Hematopoietic multipotent progenitor cell treated with erythropoietin and hydrocortisone succinate and interleukin-3 and kit ligand, for 6 days (in vitro differentiated cells): ENCODE measurements at places on chromosomes 2 and 18.

DNA sequence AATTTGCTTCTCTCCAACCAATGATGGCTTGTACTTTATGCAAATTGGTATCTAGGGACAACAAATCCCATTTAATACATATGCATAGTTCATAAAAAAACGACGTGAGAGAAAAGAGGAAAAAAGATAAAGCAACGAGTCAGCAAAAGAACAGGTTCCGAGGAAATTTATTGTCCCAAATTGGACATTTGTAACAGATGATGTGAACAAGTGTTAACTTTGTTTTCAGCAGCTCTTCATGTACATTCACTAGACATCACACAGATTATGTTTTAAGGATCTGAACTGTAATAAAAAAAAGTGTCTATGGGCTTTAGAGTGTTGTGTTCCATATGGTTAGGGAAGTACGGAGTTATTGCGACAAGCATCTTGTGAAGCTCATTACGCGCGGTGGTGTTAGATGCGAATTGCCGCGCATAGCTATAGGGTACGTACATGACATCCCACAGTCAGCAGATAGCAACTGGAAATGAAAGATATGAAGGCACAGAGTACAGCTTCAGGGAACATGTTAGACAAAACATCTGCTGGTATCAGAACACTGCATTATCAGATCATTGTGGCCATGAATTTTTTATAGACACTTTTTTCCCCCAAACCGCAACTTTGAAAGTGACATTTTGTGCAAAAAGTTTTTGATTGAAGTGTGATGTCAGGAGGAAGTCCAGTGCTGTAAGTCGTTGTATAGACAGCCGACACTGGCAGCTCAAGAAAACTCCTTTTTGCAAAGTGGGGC, 1073.1 kb upstream of the FANCL start:
- peak; percentile 68 for DNase-seq

DNA sequence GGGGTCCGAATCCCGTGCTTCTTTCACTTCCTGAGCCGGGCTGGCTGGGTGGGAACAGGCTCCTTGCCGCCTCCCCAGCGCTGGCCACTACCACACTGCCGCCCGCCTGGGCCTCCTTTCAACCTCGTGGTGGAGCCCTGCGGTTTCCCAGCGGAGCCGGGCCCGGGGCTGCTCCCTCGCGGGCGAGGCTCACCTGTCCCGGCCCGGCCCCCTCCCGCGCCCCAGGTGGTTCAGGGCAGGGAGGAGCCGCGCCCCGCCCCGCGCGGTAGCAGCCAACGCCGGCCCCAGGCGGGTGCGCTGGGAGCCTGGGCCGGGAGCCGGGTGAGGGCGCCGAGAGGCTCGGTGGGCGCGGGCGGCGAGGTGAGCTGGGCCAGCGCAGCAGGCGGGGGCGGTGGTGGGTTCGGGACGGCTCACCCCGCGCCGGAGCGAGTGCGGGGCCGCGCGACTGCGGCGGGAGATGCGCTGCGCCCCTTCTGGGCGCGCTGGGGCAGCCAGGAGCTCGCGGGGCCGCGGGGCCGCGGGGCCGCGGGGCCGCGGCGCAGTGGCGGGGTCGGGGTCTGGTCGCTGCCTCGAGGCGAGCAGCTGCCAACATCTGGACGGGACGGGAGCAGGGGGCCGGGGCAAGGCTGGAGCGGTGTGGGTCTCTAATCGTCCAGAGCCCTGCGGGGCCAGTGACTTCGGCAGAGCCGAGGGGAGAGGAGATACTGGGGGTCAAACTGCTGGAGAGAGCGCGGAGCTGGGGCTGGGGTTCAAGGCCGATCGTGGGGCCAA, at the start of gene LYPD6B:
Gene LYPD6B, plus strand, starts transcription at position 258 of the 771 bp plus-strand sequence. CDS start 92,250 bp downstream, outside the sequence.
- DNase-seq, result no peak

GRCh38 chr2:154554046-154554445, 144.4 kb upstream of the KCNJ3 start:
- DNase-seq, result no peak

DNA sequence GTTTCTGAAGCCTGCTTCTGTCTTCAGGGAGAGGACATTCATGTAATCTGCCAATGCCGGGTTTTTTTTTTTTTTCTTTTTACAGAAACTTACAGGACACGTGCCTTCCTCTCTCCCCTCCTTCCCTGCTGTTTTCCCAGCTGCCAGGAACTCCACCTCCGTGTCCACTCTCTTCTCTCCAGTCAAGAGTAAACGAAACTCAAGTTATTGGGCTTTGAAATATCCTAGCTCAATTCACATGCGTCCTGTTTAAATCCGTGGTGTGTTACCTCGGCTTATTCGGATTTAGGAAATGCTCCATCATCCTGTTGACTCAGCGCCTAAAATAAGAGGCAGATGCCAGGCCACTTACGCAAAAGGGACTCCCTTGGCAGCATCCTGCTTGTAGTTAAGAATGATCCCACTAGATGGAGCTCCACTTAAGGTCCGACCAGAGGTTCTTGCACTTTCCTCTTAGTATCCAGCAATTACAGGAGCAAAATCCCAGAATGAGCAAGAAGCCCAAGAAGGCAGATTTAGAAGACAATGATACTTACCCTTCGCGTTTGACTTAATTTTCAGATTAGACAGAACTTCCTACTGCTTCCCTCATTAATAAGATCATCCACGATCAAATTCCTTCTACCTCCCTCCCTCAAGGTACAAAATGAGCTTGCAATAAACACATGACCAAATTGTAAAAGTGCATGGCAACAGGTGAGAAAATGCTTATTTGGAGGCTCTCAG, 97.2 kb upstream of the ZCCHC2 start:
- peak; percentile 93 for DNase-seq

- DNase-seq, result no peak
Observed at GRCh38 chr18:23737578-23737977, 48.3 kb downstream of the LAMA3 start.

DNA sequence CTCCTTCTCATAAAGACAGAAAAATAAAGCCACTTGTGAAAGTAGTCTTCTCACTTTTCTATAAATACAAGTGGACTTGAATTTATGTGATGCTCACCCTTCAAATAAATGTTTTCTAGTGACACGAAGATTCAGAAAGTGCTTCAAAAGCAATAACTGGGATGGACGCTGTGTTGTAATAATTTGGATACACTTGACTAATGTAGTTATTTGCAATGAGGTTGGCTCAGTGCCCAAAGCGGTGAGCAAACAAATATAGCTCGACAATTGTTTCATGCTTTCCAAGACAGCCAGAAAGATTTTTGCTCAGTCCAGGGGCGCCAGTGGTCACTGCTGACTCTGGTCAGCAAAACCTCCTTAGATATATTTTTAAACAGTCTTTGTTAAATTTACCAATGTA, 278.6 kb upstream of the KLHL14 start:
- no peak for DNase-seq

GRCh38 chr18:62660691-62661090, 54.6 kb upstream of the PHLPP1 start:
- DNase-seq, result no peak

GRCh38 chr2:190722061-190722759, 73.3 kb downstream of the NAB1 start:
- DNase-seq, result no peak

- DNase-seq, result no peak
Observed at GRCh38 chr2:115491186-115491793, 1048.8 kb downstream of the DPP10 start.

DNA sequence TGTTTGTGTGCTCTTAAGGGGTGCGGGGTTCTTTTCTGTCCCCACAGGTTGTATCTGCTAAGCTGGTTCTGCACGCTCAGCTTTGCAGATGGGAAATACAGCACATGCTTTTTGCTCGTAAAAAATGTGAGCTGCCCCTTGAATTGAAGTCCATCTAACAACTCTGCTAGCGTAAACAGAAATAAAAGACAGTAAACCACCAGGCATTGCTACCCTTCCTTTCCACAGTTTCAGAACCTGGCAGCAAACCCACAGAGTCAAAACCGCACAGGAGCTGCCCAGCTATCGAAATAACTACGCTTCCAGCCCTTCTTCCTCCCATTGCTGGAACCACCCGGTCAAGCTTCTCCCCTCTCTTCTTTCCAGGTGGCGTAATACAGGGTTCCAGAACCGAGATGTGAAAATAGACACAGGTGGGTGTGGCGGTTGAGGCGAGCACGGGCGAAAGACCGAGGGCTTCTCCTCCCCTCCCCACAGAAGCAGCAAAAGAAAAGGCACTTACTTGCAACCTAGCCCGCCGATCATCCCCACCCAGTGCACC, 479 bp downstream of the SCN9A start:
- peak; percentile 22 for DNase-seq

DNA sequence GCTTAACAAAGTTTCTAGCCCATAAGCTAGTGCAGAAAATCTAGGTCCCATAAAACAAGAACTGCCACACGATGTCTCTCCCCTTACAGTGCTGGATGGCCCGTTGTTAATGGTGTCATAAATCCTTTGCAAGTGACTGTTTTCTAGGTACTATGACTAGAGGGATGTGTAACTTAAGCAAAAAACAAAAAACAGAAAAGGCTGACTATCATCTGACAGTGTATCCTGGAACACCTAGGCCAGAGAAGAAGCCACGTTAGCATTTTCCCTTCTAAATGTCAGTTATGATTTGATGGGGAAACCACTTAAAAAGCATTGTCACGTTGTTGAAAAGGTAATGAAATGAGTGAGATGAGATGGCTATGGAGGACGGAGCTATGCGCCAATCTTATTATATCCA, 2.4 kb downstream of the CASP8 start:
- DNase-seq, result peak; percentile 40

GRCh38 chr2:212797484-212798205, 259.0 kb upstream of the ERBB4 start:
- no peak for DNase-seq

DNA sequence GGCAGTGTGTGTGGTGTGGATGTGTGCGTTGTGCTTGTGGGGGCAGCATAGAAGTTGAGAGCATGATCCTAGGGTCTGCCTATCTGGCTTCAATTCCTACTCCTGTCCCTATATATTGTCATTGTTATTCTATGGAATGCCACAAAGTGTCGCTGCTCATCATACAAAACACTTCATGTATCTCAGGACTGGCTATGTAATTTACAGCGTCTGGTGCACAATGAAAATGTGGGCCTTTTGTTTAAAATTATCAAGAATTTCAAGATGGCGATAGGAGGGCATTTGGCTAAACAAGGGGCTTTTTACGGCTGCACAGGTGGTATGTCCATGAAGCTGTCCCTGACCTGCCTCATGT, 3.4 kb downstream of the SERPINB2 start:
- peak; percentile 26 for DNase-seq

GRCh38 chr18:31624892-31625640, 33.4 kb downstream of the TTR start:
- no peak for DNase-seq

DNA sequence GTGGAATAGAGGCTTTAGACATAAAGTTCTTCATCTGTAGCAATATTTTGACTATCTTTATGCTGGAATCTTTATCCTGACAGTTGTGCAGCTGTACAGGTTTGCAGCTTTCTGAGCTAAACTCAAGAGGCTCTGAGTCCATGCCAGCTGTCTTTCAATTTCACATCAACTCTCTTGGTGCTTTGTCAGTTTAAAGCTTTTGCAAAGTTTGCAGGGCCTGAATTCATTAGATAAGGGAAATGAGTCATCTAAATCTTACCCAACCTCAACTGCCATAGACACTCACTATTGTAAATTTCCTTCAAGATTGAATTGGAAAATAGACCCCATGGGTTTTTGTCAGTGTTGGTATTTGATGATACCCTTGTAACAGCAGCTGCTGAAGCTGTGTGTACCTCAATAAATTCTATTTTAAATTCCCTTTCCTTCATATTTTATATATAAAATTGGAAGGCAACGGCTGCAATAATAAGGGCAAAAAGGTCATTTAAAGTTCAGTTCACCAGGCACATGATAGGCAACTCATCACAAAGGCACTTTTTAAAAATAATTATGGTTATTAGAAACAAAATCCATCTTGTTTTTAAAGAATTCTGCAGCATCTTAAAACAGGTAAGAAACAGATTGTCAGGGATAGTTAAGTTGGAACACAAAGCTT, 169.9 kb upstream of the SLC39A10 start:
- peak; percentile 97 for DNase-seq

GRCh38 chr18:64717026-64717425, 568.1 kb upstream of the LINC00305 start:
- no peak for DNase-seq

DNA sequence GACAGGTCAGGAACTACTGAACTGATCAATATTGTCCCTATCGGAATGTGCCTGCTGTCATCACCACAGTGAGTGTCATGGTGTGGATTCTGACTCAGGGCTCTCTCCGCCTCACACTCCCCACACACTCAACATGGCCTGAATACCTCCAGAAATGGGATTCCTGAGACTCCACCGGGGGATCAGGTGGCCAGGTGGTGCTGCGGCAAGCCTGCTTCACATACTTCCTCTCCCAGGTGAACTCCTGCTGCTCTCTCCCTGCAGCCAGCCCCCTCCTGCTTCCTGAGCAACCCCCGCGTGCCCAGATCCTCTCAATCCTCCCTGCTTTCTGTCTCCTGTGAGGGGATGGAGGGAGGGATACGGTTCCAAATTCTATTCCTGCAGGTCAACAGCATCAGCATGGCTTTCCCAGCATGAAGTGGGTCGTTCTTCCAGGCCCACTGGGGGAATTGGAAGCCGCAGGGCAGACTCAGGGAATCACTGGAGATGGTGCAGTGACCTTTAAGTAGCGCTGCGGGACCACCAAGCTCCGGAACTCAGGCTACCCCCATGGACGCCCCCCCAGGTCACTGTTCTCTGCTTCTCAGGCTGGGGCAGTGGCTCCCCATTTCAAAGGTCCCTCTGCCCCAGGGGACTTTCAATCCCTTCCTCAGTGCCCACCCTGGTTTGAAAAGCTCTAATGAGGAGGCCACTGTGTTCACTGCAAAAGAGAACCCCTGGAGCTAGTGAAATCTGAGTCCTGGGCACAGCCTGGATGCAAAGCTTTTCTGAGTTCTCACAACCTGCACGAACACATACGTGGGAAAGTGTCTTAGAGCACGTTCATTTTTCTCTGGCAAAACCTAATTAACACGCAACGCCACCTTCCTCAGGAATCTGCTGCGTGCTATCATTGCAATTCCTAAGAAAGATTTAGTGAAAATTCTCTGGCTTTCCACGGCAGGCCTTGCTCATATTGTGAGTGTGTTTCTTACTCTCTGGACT, 168.4 kb downstream of the ZFP36L2 start:
- DNase-seq, result no peak

DNA sequence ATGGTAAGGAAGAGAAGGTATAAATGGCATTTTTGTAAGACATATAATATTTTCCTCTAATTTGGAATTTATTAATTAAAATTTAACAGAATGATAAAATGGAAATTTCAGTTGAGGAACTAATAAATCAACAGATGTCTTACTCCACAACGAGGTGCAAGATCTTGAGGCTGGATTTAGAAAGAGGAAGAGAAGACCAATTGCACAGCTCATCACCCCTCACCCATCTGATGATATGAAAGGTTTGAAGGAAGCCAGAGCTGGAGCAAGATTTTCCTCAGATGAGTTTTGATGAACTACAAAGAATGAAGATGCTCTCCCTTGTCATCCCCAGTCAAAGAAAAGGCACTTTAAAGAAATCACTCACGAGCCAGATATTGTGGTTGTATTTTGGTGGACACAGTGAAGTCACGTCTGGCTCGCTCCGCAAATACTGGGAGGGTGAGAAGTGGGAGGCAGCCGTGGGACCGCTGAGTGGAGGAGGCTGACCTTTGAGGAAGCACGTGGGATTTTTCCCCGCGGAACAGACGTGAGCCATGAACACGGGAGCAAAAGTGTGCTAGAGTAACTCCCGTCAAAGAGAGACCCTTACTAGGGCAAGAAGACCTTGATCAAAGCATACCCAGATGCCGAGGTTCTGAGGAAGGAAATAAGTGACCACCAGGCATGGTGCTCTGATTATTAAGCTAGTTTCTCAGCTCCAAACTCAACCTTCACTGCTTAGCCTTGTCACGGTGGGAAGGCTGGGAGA, 511.4 kb downstream of the RNF144A start:
- DNase-seq, result peak; percentile 23

GRCh38 chr2:23412556-23413155, 27.7 kb downstream of the KLHL29 start:
- no peak for DNase-seq
